ENCODE measurements at places on chromosomes 11 and 22.

DNA sequence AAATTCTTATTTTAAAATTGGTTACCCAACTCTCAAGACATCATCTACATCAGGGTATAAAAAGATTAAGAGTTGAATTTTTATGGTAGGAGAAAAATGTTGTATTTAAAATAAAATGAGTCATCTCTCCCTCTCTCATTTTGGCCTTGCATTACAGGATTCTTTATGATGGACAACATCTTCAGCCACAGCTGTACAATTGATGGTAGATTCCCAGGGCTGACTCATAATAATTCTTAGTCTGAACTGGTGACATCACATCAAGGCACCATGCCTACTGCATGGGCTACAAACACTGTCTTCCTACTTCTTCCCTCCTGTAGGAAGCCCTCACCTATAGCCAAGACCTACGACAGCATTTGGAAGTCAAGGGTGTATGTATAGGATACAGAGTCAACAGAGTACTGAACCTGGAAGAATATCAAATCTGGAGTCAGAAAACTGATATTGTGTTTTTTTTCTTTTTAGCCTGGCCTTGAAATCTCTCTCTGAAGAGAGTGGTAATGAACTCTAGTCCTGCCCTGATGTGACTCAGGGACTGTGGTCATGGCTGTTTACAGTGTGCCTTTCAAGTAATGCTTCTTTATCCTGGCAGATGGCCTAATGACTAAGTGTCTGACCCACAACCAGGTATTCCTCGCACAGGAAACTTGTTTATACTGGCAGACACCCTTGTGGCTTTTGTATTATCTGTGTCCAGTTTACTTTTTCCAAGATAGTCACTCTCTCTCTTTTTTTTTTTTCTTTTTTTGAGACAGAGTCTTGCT, 32.5 kb downstream of the MRGPRX2 start:
- DNase-seq, result no peak

DNA sequence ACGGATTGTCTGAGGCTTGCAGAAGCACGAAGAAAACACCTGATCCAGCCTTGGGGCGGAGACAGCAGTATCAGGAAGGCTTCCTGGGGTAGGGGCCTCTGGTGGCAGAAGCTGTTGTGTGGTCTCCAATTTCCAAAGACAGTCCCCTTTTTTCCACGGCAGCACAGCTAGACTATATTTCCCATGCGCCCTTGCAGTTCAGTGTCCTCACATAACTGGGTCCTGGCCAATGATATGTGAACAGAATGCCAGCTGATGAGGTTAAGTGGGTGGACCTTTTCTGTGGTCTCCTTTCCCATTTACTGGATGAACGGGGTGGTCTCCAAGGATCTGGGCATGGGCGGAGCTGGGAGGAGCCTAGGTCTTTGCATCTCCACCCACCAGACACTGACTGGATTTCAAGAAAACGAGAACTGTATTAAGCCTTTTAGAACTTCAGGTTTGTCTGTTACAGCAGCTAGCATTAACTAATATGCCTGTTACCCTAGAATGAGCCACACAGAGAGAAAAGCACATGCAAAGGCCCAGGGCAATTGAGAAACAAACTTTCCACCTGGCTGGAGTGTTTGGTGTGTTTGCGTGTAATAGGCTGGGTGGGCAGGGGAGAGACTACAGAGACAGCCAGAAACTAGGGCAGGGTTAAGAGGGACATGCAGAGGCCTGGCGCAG, 6.2 kb downstream of the GAL3ST1 start:
- DNase-seq, result no peak

- peak; percentile 66 for DNase-seq
Measured at GRCh38 chr11:44893846-44894617, 56.7 kb downstream of the TP53I11 start.

GRCh38 chr11:91563176-91563575, 661.4 kb upstream of the FAT3 start:
- no peak for DNase-seq

- no peak for DNase-seq
Measured at GRCh38 chr22:17833489-17833888, 59.2 kb upstream of the BID start.

DNA sequence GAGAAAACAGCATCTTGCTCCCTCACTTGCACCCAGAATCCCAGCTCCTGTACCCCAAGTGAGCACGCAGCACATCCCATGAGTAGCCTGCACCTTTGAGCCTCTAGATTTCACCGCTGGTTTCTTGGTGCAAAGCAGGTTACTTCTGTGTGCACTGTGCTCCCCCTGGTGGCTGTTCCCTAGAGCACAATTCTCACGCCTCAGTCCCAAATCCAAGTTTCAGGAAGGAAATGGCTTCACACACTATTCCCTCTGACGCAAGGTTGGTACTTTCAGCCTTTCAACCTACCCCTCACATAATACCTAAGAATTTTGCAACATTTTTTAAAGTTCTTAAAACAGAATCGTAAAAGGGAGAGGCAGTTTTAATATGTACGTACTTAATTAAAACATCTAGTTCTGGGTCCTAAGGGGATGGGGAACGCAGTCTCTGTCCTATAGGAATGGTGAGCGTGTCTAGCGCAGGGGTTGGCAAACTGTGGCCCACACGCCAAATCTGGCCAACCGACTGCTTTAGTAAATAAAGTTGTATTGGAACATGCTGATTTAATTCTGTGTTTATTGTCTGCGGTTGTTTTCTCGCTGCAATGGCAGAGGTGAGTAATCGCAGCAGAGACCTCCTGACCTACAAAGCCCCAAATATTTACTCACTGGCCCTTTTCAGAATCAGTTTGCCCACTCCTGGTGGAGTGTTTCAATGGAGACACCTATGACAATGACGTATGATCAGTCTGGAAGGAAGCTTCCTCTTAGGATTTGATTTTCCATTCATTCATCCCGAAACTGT, 27.5 kb downstream of the DHCR7 start:
- peak; percentile 66 for DNase-seq

DNA sequence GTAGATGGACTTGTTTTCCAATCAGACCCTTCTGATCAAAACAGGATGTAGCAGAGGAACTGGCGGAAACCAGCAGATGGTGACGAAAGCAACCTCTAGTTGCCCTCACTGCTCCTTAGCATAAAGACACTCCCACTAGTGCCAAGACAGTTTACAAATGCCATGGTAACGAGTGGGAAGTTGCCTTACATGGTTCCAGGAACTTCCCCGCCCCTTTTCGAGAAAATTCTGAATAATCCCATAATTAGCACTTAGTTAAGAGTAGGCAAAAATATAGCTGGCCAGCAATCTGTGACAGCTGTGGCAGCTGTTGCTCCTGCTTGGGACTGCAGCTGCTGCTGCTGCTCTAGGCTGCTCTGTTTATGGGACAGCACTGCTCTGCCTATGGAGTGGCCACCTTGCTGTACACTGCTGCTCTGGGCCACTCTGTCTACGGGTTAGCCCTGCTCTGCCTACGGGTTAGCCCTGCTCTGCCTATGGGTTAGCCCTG, 33.4 kb upstream of the SORL1 start:
- DNase-seq, result no peak

DNA sequence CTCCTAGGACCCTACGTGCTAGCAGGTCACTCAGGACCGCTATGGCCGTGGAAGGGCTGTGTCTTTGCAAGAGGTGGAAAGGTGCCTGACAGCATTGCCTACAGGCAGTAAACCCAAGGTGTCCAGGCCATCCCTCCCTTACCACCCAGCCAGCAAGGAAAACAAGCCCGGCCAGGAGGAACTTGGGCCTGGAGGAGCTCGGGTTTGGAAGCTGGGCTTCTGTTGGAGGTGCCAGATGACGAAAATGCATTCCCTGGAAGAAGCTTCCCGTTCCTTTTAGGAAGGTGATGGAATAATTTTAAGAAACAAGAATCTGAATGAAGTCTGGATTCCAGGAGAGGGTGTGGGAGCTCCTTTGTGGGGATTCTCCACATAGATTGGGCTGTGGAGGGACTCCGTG, 23.6 kb downstream of the FBLN1 start:
- DNase-seq, result no peak

GRCh38 chr11:78081583-78081982, 1.9 kb upstream of the NDUFC2 start:
- DNase-seq, result no peak

DNA sequence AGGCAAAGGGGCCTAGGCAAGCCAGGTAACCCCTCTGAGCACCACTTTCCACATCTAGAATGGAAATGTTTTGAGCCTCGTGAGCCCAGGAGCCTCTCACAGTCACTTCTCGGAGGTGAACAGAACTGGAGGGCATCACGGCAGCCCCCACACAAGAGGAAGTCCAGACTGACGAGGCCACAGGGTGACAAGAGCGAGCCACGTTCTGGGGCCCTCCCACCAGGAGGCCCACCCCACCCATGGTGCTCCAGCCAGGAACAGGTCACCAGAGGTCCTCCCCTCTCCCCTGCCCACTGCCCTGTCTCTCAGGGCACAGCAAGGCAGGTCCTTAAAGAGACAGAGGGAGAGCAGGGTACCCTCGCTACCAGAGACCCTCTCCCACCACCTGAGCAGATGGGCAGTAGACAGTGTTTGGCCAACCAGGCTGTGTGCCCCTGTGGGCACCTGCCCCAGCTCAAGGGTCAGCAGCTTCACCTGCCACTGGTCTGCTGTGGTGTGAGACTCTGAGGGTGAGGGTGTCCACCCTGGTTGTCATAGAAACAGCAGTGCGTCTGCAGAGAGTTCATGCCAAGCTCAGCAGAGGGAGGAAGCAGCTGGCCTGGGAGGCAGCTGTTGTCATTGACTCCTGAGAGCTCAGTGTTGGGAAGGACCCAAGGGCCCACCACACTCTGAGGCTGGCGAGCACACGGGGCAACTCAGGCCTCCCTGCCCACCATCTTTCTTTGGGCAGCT, 31.4 kb downstream of the RSPH14 start:
- DNase-seq, result peak; percentile 82

- no peak for DNase-seq
Measured at GRCh38 chr11:45795379-45795778, 9.6 kb upstream of the SLC35C1 start.

DNA sequence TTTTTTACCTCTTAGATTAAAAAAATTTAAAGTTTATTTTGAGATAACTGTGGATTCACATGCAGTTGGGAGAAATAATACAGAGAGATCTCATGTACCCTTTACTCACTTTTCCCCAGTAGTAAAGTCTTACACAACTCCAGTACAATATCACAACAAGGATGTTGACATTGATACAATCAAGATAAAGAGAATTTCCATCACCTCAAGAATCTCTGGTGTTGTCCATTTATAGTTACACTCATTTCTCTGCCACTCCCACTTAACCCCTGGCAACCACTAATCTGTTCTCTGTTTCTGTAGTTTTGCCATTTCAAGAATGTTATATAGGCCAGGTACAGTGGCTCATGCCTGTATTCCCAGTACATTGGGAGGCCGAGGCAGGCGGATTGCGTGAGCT, 10.5 kb upstream of the ZBED5 start:
- DNase-seq, result no peak

DNA sequence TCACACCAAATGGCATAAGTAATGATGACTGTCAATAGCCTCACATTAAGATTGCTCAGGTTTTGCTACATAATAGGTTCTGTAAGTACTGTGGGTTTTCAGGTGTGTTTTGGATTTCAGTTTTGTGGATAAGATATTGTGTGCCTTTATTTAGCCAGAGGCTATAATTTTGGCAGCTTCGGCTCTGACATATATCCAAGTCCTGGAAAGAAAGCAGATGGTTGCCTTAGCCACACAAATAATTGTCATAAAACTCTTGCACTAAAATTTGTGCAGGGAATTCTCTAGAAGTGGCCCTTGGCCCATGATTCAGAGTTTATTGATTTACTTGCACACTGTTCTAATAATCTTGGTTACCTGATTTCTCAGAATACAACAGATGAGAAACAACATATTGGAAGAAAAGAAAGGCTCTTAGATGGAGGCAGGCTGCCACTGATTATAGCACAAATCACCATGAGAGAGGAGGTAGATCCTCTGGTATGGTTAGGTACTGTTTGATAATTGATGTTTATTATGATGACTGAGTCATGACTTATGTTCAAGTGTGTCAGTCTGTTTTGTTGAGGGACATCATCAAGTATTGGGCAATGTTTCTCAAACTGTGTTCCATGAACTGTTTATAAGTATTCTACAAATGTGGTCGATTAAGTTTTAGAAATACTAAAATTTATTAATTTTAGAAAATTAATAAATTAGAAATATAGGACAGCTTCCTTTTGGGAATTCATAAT, 9.6 kb downstream of the REXO2 start:
- DNase-seq, result no peak

DNA sequence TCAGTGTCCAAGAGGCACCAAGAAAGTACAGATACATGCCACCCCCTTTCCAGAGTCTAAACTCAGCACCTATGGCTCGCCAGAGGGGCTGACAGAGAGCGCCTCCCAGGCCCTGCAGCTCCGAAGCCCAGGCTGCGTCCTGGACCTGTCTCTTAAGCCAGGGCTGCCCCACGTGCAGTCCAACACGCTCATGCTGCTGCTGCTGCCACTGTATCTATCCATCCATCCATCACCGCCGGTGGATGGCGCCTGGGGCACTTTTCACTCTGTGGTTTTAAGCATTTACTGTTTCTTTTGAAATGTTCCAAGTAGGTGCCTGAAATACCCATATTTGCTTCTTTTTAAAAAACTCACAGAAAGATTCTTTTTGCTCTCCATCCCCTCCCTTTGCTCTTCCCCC, 41.8 kb downstream of the MACROD1 start:
- DNase-seq, result no peak
